ENCODE measurements at places on chromosomes 7 and 10.

DNA sequence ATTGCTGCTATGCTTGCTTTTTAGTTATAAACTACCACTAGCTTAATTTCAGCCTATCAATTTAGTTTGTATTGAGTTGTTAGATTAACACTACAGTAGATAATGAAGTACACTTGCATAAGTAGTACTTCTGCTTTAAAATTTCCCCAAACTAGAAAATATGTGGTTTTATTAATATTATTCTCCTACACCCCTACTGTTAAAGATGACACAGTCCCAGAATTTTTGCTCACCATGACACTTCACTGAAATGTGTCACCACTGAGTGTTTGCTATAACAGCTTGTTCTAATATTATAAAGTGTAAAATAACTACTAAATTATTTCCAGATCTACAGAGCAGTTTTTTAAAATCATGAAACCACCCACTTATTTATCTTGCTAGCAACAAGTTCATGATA, 31.6 kb downstream of the RHEB start:
- no peak for DNase-seq

DNA sequence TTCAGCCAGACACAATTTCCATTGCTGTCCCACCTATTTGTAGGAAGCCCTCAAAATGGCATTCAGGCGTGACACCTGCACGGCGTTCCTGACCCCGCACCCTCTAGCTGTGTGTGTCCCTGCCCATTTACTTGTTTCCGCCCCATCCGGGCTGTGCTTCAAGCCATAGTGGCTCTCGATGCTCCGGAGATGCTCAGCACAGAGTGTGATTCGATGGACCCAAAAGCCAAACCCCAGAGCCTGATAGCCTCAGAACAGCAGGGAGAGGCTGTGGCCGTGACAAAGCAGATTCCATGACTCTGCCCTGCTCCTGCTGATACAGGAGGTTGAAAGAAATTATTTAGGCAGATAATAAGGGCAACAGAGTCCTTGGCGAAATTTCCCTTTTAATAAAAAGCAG, 13.4 kb downstream of the BUD31 start:
- no peak for DNase-seq

DNA sequence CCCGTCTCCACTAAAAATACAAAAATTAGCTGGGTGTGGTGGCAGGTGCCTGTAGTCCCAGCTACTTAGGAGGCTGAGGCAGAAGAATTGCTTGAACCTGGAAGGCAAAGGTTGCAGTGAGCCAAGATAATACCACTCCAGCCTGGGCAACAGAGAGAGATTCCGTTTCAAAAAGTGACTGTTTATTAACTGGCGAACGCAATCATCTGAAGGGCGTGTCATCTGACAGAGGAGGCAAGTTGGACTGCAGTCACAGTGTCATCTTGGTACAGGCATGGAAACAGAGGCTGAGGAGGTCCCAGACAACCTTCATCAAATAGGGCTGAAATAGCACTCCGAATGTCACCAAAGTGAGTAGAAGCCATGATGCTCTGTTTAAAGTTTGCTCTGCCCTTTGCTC, 75.3 kb upstream of the NFE2L3 start:
- no peak for DNase-seq

GRCh38 chr10:78470267-78471103, 436.8 kb downstream of the RPS24 start:
- DNase-seq = no peak

DNA sequence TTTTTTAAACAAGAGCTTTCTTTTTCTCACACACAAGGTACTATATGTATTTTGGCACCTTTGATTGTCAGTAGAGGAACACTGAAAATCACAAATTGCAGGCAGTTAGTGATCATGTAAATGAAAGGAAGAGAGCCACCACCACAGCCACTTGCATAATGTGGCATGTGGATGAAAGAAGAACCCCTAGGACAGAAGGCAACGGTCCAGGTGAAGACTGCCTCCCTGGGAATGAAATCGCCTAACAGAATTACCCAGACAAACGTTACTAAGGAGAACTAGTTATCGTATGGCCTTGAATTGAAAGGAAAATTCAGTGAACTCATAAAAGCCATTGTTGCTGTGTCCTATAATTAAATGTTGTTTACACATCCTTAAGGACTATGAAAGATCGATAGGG, 41.2 kb upstream of the PTPRZ1 start:
- DNase-seq = no peak

DNA sequence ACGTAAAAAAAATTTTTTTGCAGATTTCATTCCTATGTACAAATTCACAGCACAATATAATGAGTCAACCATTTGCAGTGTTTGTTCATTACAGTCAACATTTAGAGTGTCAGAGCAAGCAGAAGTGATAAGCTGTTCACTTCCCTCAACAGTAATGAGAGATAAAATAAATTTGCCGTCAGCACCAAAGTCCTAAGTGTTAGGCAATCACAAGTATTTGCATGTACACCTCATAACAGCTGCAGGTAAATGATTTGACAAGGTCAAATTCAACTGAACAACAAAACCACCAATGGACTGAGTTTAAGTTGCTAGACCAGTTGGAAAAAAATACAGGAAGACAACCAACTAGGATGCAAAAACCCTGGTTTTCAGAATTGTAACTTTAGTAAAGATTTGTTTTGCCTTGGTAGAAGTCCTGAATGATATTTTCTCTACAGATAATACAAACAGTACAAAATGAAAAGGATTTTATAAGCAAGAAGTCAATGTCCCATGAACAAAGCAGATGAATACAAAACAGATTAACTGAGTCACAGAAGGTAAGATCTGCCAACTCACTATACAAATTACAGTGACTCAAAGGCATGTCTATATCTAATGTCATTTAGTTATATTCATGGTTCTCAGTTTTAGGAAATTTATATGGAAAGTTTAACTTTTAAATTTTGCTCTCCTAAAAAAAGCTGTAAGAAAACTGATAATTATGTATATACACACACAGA, 10.4 kb downstream of the RAPGEF5 start:
- DNase-seq = no peak

DNA sequence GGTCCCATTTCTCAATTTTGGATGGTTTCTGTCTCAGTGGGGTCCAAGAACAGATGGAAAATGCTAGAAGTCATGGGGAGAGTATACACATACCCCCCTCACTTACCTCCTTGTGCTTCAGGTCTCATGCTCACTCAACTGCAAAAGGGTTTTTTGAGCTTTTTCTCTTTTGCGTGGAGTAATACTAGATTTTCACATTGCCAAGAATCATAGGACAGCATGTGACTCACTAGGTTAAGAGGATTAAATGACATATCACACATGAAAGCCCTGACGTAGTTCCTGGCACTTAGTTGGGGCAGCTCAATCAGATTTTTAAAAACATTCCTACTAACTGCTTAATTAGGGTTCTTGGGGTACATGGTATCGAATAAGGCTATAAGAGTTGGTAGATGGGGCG, 4.5 kb downstream of the PI4K2A start:
- no peak for DNase-seq

All from stimulated activated CD4-positive, alpha-beta T cell treated with anti-CD3 and anti-CD28 coated beads, Interleukin-15, amount 100 ng/mL, for 48 hours (primary cell).